ENCODE measurements at places on chromosomes 5 and 9.

DNA sequence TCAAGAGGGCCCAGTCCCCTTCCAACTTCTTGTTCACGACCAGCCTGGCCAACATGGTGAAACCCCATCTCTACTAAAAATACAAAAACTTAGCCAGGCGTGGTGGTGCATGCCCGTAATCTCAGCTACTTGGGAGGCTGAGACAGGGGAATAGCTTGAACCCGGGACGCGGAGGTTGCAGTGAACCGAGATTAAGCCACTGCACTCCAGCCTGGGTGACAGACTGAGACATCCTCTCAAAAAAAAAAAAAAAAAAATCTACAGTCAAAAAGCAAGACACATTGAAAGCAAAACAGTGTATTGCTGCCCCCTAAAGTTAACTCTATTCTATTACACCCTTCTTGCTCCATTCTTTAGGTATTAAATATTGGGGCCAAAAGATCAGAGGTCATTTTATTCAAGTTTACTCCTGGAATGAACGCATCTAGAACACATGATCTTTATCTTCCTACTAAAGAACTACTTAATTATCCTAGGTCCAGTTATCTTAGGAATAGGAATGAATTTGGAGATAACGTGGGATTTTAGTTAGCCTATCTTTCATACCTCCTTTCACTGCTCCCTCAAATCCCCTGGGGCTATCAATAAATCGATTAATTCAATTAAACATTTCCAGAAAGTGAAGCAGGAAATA lies 2.4 kb downstream of the ATG12 start:
- DNase-seq = no peak

DNA sequence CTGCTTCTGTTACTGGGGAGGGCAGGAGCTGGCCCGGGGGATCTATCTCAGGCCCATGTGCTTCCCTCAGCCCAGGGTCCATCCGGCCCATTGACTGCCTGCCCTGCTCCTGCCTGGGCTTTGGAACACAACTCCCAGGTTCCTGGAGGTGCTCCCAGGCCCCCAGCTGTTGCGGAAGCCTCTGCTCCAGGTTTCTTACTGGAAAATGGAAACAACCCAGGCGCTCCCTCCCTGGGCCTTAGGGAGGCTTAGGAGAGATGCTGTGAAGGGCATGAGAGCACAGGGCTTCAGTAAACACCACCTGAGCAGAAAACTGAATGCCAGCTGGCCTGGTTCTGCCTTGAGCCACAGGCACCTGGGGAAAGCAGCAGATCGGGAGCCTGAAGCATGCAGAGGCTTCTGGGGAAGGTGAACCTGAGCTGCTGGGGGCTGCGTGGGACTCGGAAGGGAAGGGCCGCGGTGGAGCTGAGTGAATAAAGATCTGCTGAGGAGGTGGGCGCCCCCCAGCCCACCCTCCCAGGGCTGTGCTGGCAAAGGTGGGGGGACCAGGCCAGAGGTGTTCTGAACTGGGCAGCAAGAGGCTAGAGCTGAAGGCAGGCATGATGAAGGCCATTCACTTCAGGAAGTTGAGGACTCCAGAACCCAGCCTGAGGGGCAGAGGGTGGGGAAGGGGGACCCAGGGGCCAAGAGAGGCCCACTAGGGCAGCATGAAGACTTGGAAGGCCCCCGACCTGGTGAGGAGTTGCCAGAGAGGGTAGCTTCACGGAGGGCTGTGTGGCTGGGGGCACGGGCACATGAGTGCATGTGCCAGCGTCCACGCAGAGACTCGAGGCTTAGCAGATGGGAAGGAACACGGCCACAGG lies 64.8 kb downstream of the SHB start:
- DNase-seq = peak; percentile 78

- no peak for DNase-seq
Observed at GRCh38 chr9:29393064-29393463, 1819.8 kb upstream of the C9orf72 start.

GRCh38 chr5:7794823-7795222 lies 56.1 kb downstream of the CFAP90 start:
- no peak for DNase-seq

DNA sequence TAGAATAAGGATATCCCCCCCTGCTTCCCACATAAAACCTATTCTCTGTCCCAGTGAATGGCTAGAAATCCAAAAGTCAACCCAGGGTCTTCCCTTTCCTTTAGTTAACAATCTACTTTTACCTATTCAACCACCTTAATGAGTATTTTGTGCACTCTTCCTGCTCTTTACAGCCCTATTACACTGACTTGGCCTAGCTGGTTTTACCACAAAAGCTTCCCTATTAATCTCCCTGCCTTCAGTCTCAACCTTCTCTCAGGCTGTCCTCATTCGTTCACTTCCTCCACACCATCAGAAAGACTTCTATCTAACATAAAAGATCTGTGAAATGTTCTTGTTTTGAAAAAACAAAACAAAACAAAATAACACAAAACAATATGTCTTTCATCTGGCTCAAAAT lies 16.2 kb downstream of the CTNNAL1 start:
- no peak for DNase-seq

DNA sequence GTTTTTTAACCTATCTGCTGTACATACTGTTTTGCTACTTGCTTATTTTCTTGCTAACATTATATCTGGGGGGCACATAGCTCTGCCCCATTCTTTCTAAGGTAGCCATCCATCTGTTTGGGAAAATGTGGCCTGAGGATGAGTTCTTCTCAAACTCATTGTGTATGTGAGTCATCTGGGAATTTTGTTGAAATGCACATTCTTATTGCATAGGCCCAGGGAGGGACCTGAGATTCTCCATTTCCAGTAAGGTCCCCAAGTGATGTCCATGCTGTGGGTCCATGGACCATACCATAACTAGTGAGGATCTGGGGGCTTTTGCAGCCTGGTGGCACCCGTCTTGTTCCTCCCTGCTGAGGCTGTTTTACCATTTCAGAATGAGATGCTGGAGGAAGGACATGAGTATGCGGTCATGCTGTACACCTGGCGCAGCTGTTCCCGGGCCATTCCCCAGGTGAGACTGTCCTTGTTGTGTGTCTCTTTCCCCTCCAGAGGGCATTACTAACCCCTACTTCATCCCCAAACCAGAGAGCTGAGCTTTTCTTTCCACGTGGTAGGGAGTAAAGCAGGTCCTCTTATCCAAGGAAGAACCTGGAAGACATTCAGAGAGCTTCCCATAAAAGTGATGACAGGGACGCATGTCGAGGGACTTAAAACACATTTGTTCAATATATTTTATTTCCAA lies 28.6 kb downstream of the CYFIP2 start:
- no peak for DNase-seq

DNA sequence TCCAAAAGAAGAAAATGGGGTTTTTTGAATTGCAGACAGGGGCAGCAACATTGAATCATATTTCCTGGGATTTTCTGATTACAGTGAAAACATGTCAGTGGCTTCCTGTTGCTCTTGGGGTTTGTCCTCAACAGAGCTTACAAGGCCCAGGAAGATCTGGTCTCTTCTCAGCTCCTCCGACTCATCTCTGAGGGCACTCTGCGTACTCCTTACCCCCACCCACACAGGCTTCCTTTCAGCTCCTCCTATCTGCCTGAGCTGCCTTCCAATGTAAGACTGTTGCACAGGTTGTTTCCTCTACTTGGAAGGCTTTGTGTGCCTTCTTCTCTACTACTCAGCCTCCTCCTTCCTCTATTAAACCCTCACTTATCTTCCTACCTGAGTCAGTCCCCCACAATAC lies 245.1 kb upstream of the MEF2C start:
- no peak for DNase-seq
